NCI-H1417 (cell line): ENCODE measurements at places on chromosomes 6 and 20.
A peak's percentile ranks its signal among the peaks of the same experiment; 100 is the strongest.

- DNase-seq: no peak
Observed at GRCh38 chr6:133456439-133456838, 215.3 kb downstream of the EYA4 start.

DNA sequence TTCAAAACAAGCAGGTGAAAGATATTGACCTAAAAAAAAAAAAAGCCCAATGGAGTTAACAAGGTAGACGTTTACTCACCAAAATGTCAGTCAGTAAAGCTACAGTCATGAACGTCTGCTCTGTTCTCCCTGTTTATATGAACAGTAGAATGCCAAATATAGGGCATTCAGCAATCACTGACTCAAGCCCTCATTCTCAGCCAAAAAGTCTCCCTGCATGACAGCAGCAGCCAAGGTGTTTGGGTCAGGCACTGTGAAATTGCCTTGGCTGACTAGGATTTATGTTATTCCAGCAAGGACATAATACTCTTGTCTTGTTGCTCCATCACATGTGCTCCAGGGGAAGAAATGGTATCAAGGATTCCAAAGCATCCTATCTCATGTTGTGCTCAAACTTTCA is 194.7 kb upstream of the RSPO3 start:
- no peak for DNase-seq

DNA sequence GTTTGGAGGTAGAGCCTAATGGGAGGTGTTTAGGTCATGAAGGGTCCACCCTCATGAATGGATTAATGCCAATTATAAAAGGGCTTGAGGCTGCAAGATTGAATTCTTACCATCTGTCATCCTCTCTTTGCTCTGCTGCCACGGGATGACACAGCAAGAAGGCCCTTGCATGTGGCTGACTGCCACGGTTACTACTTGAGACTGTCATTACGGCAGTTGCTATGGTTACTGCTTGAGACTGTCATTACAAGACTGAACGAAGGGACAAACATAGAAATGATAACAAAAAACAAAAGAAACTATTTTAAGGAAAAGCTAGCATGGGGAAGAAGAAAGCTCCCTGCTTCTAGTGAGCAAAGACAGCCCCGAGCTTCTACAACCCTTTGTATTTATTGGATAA is 715.0 kb downstream of the TFAP2A start:
- peak; percentile 43 for DNase-seq

- no peak for DNase-seq
Observed at GRCh38 chr6:401994-402640, 10.6 kb downstream of the IRF4 start.

DNA sequence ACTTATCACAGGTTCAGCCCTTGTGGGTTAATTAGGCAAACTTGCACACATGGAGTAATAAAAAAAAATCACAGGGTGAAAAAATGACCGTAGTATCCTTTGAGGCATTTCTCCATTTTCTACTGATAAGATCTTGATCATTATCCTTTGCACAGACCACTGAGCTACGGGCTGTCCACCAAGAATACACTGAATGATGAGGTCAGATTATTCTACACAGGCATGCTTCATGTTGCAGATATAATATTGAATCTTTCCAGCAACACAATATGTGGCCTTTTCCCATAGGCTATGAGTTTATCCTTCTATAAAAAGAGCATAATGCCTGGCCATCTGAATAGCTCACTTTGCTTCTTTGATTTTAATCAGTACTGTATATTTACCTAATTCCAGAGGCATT is 168.9 kb downstream of the FRK start:
- no peak for DNase-seq
